ENCODE measurements at places on chromosomes 1 and 21.

DNA sequence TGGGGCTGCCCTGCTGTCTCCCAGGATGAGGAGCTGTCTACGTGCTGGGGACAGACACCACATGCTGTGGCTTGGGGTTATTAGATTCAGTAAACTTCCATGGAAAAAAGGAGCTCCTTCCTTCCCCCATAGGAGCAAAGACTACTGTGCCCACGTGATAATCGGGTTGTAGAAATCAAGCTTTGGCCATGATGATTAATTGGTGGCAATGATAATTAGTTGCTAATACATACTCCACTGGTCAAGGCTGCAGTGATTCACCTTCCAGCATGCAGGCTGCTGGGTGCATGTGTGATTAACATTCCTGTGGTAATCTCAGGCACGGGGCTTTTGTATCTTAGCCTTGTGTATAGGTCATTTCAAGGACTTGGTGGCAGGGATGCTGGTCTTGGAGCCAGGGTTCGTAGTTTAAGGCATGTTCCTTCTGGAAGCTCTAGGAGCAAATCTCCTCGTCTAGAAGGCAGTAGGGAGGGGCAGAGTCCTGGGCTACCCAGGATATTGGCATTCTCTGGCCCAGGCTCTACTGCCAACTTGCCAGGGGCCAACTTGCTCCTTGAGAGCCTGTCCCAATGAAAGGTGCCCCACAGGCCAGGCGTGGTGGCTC, 41.4 kb downstream of the TMCO4 start:
- no peak for DNase-seq

DNA sequence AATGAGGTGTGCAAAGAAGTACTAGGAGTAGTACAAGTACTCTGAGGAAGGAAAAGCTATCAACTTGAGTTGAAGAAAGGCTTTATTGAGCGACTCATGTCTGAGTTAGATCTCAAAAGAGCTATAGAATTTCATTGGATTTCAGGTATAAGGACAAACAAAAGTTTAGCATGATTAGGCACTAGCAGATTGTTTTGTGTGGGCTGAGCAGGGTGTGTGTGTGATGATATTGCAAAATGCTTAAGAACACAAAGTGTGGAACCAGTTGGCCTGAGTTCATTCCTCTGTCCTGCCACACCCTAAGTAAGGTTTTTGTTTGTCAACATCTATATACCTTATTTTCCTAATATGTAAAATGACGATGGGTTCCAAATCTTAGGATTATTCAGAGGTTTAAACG, 158.9 kb downstream of the KCNK2 start:
- DNase-seq: no peak

DNA sequence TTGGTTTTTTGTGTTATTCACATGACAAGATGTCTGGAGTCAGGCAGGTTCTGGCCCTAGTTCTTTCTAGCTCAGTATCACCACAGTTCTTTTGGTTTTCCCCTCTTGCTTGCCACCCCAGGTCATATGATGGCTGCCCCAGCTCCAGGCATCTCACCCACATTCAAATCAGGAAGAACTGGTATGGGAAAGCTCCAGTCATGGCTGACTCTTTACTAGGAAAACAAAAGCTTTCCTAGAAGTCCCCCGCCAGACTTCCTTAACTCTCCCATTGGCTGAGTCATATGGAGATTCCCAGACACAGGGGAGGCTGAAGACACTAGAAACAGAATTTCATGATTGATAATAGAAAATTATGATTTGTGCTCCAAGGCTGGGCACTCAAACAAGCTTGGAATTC, 22.1 kb upstream of the EYA3 start:
- no peak for DNase-seq

DNA sequence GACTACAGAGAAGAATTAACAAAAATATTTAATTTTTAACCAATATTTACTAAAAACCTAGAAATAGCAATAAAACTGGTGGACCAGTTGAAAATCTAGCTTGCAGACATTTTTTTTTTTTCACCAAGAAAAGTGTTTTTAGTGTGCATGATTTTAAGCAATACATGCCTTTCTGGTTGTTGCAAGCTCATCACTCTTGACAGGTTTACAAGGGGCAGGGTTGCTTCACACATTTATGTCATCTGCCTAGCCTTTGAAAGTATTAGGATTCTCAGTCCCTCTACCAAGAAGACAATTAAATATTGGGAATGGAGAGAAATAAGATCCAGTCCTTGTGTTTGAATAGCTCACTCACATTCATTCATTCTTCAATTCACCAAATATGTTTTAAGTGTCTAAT, 53.8 kb upstream of the LYPLAL1 start:
- no peak for DNase-seq

- no peak for DNase-seq
Observed at GRCh38 chr1:100045206-100045605, 75.4 kb downstream of the SLC35A3 start.

All from ecto neural progenitor cell (in vitro differentiated cells).